ENCODE measurements at places on chromosomes 13 and 19.

- DNase-seq: no peak
Observed at GRCh38 chr13:21050288-21051197, 10.8 kb downstream of the LATS2 start.

DNA sequence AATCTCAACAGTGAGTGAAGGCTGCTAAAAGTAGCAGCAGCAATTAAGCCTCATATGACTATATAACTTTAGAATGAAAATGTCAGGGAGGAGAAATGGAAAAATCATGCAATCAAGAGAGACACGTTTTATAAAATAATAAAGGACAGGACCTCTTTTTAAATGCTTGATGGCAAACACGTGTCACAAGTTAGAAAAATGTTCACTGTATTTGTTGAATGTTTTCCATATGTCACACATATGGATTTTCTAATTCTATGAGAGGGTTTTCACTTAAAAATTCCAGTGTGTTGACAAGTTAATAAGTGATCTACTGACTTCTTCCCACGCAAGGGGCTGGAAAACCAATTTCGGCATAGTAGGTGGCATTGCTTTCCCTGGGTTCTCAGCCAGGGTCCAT lies 27.7 kb upstream of the KCTD12 start:
- DNase-seq: no peak

GRCh38 chr19:49264258-49264657 lies 60.7 kb downstream of the SLC6A16 start:
- DNase-seq: no peak

DNA sequence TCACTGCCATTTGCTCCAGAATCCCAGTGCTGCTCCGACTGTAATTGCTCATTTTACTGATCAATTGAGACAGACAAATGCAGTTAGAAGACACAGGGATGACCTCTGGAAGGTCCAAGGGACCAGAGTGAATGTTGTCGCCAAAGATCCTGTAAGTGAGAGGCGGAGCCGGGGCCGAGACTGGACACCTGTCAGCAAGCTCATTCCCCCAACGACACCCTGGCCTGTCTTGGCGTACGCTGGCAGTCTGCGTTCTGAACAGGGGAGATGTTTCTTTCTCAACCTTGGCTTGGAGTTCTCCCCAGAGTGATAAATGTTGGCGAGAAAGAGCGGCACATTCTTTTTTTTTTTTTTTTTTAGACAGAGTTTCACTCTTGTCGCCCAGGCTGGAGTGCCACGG lies 24.2 kb downstream of the GADD45B start:
- DNase-seq: no peak

DNA sequence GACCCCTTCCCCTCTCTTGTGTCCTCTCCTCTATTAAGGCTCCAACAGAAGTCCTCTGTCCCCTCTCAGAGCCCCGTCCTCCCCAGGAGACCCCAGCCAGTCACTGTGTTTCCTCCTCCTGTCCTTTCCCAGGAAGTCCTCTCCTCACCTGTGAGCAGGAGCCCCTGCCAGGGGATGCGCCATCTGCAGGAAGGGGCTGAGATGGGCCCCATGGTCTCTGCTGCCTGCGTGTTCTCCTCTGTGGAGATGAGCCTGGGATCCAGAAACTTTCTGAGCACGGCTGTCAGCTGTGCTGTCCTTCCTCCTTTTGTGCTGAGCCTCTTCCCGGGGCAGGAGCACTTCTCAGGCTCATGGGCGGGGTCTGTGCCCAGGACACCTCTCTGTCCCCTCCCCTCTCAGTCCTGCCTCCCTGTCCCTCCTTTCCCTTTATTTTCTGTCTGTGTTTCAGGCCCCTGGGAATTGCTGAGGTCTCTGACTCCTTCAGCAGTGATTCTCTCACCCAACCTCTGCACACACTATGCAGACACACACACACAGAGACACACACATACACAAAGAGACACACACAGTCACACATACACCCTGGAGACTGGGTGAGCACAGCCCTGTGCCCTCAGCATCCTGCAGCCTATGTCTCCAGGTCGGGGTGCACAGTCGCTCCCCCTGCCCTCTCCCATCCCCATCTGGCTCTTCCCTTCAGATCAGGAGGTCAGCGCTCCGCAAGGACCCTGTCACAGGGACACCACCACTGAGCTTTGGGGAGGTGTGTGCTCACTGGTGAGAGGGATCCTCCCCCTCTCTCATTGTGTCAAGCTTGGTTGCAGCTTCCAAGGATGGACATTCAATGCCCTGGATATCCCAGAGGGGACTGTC lies at the start of gene CEACAM8:
Gene CEACAM8, minus strand, starts transcription at position 308 of the 873 bp plus-strand sequence. Its CDS starts 96 bp downstream, at position 212.
- no peak for DNase-seq

All from uterus (tissue), 4 donors.